ENCODE measurements at places on chromosomes 7 and 10.

DNA sequence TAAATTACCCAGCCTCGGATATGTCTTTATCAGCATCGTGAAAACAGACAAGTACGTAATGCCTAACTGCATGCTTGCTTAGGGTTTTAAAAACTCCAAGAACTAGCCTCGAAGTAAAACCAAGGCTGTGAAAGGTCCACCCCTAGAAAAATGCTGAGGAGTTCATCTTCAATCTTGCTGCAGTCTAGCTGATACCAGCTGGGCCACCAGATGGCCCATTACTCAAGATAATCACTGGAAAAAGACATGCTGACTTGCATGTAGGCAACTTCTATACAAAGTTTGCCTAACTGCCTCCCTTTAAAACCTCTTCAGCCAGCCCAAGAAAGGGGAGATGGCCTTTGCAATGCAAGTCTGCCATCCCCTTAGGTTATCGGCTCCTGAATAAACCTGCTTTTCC, 614.1 kb downstream of the GALNT17 start:
- no peak for DNase-seq

DNA sequence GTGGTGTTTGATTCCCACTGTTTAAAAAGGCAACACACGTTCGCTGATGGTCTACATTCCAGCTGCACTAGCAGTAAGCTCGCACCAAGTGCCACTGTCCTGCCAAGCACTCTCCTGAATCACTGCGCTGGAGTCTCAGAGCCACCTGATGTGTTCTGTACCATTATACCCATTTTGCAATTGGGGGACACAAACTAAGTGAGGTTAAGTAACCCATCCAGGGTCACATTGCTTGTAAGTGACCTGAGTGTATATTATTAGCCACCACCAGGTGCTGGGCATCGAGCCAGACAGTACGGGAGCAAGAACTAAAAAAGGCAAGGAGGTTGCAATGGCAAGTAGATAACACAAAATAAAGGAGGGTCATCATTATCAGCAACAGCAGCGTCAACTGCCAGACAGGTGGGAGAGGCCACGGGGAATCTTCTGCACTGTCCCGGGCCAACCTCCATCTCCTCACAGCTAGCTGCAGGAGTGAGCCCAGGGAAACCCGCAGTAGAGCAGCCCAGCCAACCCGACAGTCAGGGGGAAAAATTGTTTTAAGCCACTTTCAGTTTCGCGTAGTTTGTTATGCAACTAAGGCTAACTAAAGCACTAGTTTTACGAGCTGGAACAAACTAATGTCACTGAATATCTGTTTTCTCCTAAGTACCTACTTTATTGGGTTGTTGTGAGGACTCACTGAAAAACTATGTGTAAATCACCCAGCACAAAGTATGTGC, 712 bp upstream of the CPVL start:
- no peak for DNase-seq

GRCh38 chr10:71970331-71970730, 6.1 kb downstream of the CHST3 start:
- no peak for DNase-seq

- no peak for DNase-seq
Observed at GRCh38 chr10:28180654-28181053, 122.2 kb downstream of the MPP7 start.

GRCh38 chr7:87380905-87381304, 35.4 kb downstream of the CROT start:
- DNase-seq = no peak

GRCh38 chr7:22660732-22661131, 66.3 kb upstream of the IL6 start:
- DNase-seq = no peak

DNA sequence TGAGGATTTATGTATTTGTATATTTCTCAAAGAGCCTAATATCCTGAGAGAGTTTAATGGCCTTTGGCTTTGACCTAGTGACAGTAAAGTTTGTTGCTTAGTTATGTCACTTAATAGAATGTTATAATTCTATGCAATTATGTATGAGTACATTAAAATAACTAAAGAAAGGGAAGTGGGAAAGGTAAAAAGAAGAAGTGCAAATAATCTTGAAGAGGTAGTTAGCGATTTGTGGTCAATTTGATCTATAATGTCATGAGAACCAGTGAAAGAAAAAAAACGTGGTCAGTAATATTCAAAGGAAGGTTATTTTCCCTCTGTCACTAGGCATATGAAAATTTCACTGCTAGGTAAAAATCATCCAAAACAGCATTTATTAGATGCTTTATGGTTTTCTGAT, 143.4 kb upstream of the LSM8 start:
- no peak for DNase-seq
